ENCODE measurements at places on chromosomes 12 and 14.

DNA sequence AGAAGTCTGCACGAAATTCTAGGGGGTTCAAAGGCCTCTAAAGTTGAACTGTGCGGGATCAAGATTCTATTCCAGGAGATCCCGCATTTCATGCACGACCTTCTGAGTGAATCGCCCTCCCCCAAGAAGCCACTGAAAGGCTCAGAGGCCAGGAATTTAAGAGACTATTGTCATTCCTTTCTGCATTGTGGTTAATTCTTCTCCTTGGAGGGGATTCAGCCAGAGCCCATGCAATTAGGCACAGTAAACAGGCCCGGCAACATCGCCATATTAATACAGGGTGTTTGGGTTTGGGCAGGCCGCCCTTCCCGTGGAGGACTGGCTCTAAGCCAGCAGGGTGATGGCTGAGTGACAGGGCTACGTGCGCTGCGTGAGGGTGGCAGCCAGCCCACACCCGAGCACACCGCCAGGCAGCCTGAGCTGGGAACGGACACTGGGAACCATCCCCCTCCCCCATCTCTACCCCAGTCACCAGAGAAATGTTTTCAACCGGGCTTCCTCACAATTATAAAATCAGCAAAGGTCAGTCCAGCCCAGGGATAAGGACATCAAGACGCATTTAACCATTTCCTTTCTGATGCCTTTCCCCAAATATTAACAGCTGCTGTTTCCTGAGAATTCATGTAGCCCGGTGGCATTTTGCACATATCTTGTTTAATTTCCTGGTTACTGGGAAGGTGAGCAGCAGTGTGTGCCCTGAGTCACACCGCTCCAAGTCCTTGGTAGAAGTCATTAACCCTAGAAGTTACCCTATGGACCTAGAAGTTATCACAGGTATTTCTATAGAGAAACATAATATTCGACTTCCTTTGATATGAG, 12.5 kb downstream of the EGLN3 start:
- peak; percentile 91 for DNase-seq

GRCh38 chr12:475286-475685, 15.5 kb downstream of the B4GALNT3 start:
- no peak for DNase-seq

GRCh38 chr14:59320361-59320760, 131.9 kb downstream of the DAAM1 start:
- no peak for DNase-seq

DNA sequence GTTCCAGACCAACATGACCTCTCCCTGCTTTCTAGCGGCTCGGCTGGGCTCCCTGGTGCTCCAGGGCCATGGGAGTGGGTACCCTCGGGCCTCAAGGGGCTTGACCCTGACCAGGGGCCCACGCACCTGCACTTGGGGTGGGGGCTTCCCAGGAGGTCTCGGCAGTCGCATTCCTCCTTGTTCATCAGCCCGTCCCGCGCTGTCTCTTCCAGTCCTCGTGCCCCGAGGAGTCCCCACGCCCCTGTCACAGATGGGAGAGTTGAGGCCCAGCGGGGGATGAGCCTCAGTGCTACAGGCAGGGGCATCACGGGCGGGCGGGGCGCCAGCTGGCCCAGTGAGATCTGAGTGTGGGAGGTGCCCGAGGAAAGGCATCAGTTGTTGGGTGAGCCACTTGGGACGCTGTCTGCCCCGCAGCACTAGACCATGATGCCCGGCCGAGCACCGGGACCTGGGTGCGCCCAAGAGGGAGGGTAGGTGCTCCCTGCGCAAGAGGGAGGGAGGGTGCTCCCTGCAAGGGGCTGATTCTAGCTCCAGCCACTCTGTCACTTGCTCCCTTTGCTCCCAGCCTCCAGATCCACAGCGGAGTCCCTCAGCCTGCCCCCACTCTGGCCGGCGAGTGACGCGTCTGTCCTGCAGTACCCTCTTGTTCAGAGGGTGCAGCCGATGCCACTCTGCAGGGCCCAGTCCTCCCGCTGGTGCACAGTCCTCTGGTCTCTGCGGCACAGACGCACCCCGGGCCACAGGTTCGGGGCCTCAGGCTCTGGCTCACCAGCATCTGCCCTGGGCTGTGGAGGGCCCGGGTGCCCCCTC, 23.8 kb downstream of the MMP17 start:
- DNase-seq: no peak

GRCh38 chr14:52701223-52701622, 5.8 kb upstream of the PSMC6 start:
- DNase-seq: no peak

DNA sequence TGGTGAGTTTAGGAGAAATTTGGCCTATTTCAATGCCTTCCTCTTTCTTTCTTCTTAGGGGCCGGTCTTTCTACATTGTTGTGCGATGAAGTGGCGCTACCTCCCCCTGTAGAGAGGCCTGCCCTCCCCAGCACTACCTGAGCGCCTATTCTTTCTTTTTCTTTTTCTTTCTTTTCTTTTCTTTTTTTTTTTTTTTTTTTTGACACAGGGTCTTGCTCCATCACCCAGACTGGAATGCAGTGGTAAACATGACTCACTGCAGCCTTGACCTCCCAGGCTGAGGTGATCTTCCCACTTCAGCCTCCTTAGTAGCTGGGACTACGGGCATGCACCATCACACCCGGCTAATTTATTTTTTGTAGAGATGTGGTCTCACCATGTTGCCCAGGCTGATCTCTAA, 136.1 kb upstream of the MAX start:
- DNase-seq: no peak

DNA sequence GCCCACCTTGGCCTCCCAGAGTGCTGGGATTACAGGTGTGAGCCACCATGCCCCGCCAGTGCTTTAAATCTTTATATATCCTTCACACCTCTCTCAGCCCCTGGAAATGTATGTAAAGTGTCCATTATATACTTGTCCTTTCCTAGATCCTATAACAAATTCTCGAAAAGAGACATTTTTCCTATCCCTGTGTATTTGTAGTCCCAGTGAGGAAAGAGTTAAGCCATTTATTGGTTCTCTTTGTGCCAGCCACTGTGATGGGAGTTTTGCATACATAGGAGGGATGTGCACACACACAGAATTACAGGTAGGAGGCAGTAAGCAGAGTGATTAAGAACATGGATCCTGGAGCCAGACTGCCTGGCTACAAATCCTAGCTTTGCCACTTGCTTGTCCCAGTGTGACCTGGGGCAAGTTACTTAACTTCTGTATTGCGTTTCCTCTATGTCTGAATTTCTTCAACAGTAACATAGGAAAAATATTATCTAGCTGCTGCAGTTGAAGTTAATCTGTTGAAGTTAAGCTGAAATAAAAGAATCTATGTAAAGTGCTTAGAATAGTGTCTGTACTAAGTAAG, 2.1 kb upstream of the RABGGTA start:
- DNase-seq: no peak

DNA sequence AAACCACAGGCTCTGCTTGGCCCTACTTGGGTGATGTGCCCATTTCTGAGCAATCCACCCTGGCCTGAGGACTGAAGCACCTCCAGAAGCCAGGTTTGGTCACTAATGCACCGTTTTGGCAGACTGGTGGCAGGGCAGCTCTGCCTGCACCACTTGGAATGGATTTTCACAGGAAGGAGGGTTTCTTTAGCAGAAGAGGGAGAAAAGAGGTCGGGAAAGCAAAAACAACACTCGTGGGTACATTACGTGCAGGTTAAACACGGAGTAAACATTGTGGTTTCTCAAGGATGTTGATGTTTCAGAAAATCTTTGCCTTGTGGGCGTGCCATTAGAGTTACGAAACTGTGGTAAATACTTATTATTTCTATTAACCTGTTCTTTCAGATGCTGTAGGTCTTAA, 70.8 kb downstream of the KCNA5 start:
- no peak for DNase-seq

GRCh38 chr12:95105540-95105939, 32.1 kb upstream of the NR2C1 start:
- no peak for DNase-seq

- DNase-seq: no peak
Observed at GRCh38 chr12:94864987-94865386, 138.5 kb downstream of the NDUFA12 start.

GRCh38 chr12:62813031-62813829, 121.7 kb downstream of the PPM1H start:
- peak; percentile 76 for DNase-seq

- DNase-seq: no peak
Observed at GRCh38 chr14:36973806-36974442, 198.5 kb downstream of the SLC25A21 start.

- DNase-seq: peak; percentile 11
Observed at GRCh38 chr14:104554608-104555429, 24.7 kb upstream of the C14orf180 start.

DNA sequence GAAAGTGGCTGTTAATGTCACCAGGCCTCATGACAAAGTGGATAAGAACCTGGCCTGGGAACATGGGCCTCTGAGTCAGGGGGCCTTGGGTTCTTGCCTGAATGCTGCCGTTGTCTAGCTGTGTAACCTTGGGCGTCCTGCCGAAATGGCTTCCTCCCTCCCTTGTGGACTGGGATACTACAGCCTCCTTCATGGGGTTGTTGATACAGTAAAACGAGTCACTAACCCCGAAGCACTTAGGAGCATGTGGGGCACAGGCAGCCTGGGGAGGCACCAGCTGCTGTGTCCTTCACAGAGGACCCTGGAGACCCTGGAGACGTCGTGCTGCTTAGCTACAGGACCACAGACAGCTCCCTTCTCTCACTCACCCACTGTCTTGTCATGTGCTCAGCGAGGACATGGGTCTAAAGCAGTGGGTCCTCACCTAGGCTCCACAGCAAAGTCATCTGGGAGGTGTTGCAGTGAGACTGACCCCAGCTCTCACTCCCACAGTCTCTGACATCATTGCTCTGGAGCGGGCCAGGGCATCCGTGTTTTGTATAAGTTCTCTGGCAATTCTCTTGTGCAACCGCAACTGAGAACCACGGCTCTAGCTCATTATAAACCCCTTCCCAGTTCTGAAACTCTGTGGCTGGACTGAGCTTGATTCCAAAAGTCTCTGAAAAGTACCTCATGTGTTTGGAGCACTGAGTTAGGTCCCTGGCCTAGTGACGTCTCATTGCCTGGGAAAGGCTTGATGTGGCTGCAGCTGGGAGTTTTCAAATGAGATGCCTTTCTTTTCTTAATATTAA, 42.1 kb downstream of the SERPINA3 start:
- peak; percentile 48 for DNase-seq

GRCh38 chr14:96384740-96385139, 7.2 kb upstream of the AK7 start:
- DNase-seq: no peak

- DNase-seq: peak; percentile 29
Observed at GRCh38 chr12:21818627-21819026, 44.1 kb upstream of the KCNJ8 start.

All from cardiac muscle cell (in vitro differentiated cells and primary cell).